Activated T-cell treated with anti-CD3 and anti-CD28 coated beads, Interleukin-2, amount 50 U/mL, for 1 hour (primary cell): ENCODE measurements at places on chromosomes 6 and 20.

DNA sequence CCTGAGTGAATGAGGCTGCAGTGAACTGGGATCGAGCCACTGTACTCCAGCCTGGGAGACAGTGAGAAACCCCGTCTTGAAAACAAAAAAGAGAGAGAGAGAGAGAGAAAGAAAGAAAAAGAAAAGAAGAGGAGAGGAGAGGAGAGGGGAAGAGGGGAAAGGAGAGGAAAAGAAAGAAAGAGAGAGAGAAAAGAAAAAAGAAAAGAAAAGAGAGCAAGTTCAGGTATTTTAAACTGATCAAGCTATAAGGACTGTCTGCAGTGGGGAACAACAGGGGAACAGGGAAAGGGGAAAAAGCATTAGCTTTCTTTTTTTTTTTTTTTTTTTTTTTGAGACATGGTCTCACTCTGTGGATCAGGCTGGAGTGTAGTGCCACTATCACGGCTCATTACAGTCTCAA is 2.5 kb downstream of the CGA start:
- no peak for DNase-seq

DNA sequence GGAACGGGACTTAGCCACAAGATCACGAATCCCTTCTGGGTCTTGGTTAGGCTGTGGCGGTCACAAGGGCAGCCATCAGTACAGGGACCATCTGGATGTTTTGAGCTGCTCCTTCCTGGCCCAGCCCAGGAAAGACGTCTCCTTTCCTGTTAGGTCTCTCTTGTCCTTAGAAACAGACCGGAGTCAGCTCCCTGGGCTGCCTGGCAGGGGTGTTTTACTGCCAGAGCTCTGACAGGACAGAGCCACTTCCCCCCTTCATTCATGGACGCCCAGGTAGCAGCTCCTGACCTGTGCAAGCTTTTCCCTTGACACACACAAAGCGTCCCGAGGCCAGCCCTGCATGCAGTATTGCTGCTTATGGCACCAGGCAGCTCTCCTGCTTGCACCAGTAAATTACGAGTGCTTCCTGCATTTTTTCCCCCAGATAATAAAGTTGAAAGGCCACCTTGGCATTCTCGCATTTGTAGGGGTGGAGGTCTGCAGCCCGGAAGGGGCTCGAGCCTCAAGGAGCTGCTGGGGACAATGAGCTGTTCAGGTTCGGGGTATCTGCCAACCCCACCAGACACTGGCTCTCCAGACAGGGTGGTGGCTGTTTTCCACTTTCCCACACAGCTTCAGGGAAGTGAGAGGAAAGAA is 87.4 kb downstream of the NOL4L start:
- DNase-seq = no peak

- DNase-seq = no peak
Measured at GRCh38 chr6:125810445-125810844, 19.7 kb downstream of the NCOA7 start.

GRCh38 chr20:34553366-34553867 is 5.1 kb upstream of the MAP1LC3A start:
- no peak for DNase-seq

DNA sequence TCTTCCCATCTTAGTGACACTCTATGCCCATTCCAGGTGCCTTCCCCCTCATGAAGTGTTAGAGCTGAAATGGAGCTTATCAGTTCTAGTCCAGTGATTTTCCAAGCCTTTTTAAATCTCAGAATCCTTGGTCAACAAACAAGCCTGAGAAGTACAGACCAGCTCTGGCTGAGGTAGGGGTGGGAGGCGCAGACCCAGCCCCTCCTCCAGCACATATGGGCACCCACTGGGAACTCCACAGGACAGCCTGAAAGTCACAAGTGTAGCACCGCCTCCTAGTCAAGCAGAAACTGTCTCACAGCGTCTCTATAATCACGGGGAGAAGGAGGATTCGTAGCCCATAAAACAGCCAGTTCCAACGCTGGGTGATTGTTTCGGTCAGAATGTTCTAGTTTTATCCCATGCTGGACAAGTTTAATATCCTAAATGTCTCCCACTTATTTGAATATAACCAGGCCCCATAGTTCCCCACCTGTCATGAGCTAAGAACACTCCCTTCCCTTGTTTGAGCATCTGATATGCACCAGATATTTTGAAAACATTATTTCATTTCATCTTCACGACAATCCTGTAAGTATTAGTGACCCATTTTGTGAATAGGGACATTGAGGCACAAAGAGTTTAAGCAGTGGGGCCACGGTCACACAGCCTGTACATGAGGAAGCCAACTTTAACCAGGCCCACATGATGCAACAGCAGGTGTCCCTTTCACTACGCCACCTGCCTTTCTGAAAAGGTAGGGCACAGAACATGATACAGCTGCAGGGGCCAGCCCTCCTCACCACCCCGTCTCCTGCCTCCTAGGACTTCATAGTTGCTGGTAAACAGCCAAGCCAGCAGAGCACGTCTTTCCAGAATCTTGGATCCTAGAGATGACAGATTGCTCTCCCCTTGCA is 40.1 kb downstream of the TRAF3IP2 start:
- DNase-seq = no peak

DNA sequence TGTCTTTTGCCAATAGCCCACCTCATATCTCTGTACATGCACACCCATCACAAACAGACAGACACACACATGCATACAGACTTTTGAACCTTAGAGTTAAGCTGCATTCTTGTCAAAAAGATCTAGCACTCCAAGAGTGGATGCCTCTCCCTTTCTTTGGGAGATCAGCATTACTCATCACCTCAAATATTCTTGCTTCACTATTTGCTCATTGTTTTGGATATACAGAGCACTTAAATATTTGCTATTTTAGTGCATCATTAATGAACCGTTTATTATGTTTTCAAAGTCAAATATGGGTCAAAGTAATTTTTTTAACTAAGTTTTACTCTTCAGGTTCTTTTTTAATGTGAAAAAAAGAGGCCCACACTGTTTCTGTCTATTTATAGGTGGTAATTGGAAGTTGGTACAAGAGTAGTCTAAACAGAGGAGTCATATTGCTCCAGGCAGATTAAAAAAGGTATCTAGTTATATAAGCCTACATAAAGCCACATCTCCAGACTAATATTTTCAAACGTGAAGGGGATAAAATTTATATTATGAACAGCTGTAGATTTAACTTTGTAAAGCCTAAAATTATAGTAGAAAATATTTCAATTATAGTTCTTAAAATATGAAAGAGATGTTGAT is 102.6 kb downstream of the FLRT3 start:
- no peak for DNase-seq

- DNase-seq = no peak
Measured at GRCh38 chr6:129959358-129959930, 58.9 kb upstream of the L3MBTL3 start.
